Osteocyte (in vitro differentiated cells): ENCODE measurements at places on chromosomes 13 and 19. TPM values are rescaled to one million over a fixed set of nuclear protein-coding genes. Genes with fewer than 3 reads are reported as not detected.

Gene ARID3A
- 16.8 and 17.0 TPM in 2 replicates for total RNA-seq

Gene CBY2
- total RNA-seq, result not detected in 2 replicates

- no peak overlapping the region for H3K27ac ChIP-seq
- H3K36me3 ChIP-seq, result no peaks in the 10 kb centered on the region
- no peaks in the 10 kb centered on the region for H3K27me3 ChIP-seq
- DNase-seq, result no peak
- H3K4me1 ChIP-seq, result no peaks in the 10 kb centered on the region
Measured at GRCh38 chr19:50928831-50929230, 17.6 kb upstream of the KLK4 start.

Gene ENOX1
- 5.9 and 6.9 TPM in 2 replicates for total RNA-seq

Gene PGLYRP1
- not detected in 2 replicates for total RNA-seq

DNA sequence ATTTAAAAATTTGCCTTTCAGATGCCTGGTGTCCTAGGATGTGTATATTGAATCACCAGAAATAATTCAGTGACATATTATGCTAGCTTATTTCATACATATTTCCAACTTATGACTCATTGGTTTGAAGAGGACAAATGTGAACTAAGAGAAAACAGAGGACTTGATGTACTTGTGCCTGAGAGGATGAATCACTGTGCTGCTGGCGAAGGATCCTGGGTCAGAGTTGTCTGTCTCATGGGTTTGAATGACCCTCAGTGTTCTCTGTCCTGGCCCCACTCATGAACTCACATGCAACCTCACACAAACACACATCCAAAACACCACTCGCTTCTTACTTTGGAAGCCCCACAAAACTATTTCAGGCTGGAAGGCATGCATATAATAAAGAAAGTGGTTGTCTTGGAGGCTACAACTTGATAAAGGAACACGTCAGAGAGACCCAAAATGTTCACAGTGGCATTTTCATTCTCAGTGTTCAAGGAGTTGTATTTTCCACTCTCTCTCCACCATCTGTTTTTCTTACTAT is 129.0 kb upstream of the SPRY2 start:
- H3K4me3 ChIP-seq, result peak overlapping the region; percentile 17
- H3K4me1 ChIP-seq, result peaks cover 57% of the 10 kb centered on the region
- no peaks in the 10 kb centered on the region for H3K36me3 ChIP-seq
- H3K27me3 ChIP-seq, result no peaks in the 10 kb centered on the region
- no peak for DNase-seq

- H3K27ac ChIP-seq, result no peak overlapping the region
- no peak overlapping the region for H3K4me3 ChIP-seq
- no peaks in the 10 kb centered on the region for H3K36me3 ChIP-seq
- H3K27me3 ChIP-seq, result peaks cover 15% of the 10 kb centered on the region
Measured at GRCh38 chr13:92487238-92487637, 739.4 kb upstream of the GPC6 start.

DNA sequence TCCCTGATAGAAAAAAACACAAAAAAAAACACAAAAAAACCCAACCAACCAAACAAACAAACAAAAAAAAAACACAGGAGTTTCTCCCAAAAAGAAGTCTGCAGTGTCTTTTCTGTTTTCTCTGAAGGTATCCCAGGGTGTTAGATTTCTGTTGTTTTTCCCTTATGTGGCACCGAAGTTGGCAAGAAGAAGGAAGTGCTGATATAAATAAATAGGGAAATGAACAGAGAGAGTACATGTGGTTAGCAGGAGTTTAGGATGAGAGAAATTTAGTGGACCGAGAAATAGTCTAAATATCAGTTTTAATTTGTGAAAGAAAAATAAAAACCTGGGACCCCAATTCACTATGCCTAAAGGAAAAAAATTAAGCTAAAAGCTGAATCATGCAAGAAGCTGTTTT is 287.0 kb upstream of the SGCG start:
- H3K27ac ChIP-seq, result no peak overlapping the region
- H3K36me3 ChIP-seq, result no peaks in the 10 kb centered on the region
- H3K4me1 ChIP-seq, result peaks cover 3% of the 10 kb centered on the region
- no peak for DNase-seq

Gene SH3GL1
- total RNA-seq, result 105 and 115 TPM in 2 replicates

GRCh38 chr13:29484796-29485195 is 110.7 kb downstream of the SLC7A1 start:
- H3K4me3 ChIP-seq, result no peak overlapping the region
- no peak overlapping the region for H3K27ac ChIP-seq
- peaks cover 35% of the 10 kb centered on the region for H3K27me3 ChIP-seq
- H3K4me1 ChIP-seq, result peaks cover 12% of the 10 kb centered on the region
- DNase-seq, result no peak

DNA sequence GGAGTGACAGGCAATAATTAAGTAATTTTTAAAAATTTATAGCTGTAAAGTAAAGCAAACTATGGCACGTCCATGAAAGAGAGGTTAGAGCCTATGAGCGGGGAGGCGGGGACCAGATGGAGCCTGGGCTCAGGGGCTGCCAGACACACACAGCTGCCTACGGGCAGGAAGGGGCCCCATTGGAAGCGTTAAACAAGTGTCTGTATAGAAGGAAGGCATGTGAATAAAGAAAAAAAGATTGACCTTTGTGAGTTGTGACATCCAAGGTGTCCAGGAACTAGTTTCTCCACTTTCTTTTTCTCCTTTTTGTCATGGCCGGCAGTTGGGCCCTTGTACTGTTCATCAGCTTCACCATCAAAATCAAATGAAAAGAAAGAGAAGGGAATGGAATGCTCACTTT is 56.8 kb downstream of the LRCH1 start:
- peaks cover 30% of the 10 kb centered on the region for H3K4me1 ChIP-seq
- no peak overlapping the region for H3K27ac ChIP-seq
- DNase-seq, result no peak
- no peaks in the 10 kb centered on the region for H3K27me3 ChIP-seq

DNA sequence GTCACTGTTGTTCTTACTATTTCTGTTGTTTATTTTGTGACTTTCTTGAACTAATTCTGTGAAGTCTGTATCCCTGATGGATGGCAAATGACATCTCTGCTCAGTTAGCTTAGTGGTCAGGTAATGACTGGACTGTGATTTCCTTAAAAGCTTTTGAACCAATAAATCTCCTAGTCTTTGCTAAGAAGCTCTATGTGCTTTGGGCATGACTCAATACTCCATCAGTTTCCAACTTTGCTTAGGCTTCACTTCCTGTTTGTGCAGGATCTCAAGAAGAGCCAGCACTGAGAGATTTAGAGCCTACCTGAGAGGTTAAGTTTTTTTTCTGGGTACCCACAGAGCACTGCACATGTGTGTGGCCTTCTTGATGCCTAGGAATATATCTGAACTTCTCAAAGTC is 329.7 kb upstream of the HTR2A start:
- H3K27ac ChIP-seq, result no peak overlapping the region
- no peaks in the 10 kb centered on the region for H3K4me1 ChIP-seq
- DNase-seq, result no peak
- H3K4me3 ChIP-seq, result no peak overlapping the region
- peaks cover 3% of the 10 kb centered on the region for H3K36me3 ChIP-seq
- peaks cover 12% of the 10 kb centered on the region for H3K27me3 ChIP-seq

DNA sequence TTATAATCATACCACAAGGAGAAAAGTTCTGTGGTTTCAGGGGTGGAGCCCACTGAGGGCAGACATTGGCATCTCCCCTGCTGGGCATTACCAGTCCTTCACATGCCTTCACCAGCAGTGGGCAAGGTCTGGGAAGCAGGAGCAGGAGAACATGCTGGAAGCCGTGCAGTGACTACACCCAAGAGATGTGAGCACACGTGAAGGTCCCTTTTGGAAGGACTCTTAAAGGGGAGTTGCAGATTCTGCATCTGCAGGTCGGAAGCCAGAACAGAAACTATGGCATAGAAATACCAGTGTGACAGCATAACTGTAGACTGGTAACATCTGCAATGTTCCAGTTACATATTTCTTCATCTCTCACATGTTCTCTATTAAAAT is 26.9 kb upstream of the KL start:
- no peak for DNase-seq
- no peak overlapping the region for H3K4me3 ChIP-seq
- H3K36me3 ChIP-seq, result no peaks in the 10 kb centered on the region
- no peak overlapping the region for H3K27ac ChIP-seq

GRCh38 chr19:23440207-23440606 is 44.9 kb upstream of the ZNF91 start:
- DNase-seq, result no peak
- no peaks in the 10 kb centered on the region for H3K27me3 ChIP-seq
- H3K4me1 ChIP-seq, result no peaks in the 10 kb centered on the region
- peaks cover 2% of the 10 kb centered on the region for H3K36me3 ChIP-seq
- H3K27ac ChIP-seq, result no peak overlapping the region

DNA sequence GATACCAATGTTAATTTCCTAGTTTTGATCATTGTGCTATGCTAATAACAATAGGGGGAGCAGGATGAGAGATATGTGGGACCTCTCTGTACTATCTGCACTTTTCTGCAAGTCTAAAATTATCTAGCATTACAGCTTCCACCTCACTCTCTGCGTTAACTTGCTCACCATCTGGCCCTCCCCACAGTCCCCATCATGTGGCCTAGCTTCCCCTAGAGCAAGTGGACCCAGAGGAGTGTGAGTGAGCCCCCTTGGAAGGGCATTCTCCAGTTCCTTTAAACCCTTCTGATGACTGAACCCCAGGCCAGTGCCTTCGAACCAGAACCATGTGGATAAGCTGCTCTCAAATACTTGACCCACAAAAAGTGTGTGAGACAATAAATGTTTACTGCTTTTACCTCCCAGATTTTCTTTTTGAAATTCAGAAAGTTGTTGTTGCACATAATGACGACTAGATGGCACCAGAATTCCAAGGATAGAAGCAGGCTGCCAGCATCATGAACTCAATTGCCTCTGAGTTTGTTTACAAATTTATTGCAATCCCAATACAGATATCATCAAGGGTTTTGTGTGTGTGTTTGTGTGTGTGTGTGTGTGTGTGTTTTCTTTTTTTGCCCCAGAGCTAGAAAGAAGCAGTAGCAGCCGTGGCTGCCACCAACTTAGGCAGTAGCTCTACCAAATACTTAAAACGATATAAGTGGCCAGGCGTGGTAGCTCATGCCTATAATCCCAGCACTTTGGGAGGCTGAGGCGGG is 49.0 kb upstream of the ZNF780A start:
- H3K27me3 ChIP-seq, result peaks cover 40% of the 10 kb centered on the region
- H3K4me3 ChIP-seq, result no peak overlapping the region
- peaks cover 4% of the 10 kb centered on the region for H3K4me1 ChIP-seq
- no peaks in the 10 kb centered on the region for H3K36me3 ChIP-seq

Gene CYP4F8
- not detected in 2 replicates for total RNA-seq

- no peaks in the 10 kb centered on the region for H3K27me3 ChIP-seq
- H3K27ac ChIP-seq, result no peak overlapping the region
- no peak for DNase-seq
- H3K36me3 ChIP-seq, result peaks cover 5% of the 10 kb centered on the region
- H3K4me1 ChIP-seq, result peaks cover 7% of the 10 kb centered on the region
Measured at GRCh38 chr19:38333245-38333644, 2.4 kb upstream of the CATSPERG start.

DNA sequence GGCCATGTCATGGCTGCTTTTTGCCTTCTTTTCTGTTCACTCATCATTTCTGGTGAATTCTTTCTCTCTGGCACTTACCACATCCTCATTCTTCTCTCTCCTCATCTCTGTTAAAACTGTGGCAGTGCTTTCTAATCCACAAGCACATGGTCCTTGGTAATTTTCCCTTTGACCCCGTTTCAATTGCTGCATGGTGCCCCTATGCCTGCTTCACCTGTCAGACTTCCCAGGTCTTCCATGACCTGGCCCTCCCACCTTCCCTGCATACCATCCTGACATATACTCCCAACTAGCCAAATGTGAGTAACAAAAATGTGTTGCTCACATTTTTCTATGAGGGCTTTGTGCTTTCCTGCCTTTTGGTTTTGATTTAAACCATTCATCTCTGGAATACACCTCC is 286.5 kb downstream of the MTUS2 start:
- no peaks in the 10 kb centered on the region for H3K36me3 ChIP-seq
- no peak overlapping the region for H3K4me3 ChIP-seq
- peaks cover 2% of the 10 kb centered on the region for H3K27me3 ChIP-seq
- no peak overlapping the region for H3K27ac ChIP-seq

DNA sequence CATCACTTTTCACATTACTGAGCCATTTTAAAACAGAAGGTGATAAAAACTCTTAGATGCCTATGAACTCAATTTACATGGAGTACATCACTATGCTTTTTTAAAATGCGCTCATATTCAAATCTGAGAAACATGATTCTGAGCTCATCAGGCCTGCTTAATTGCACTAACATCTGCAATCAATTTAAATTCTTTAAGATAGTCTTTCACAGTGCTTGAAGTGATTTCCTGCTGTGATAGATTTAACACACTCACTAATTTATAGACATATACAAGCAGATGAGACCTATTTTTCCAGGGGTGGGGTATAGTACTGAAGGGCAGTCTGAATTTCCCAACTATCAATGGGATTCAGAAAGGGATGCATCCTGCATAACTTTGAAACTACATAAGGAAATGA is 82.9 kb downstream of the DIAPH3 start:
- H3K36me3 ChIP-seq, result peaks cover 15% of the 10 kb centered on the region
- DNase-seq, result no peak
- H3K4me1 ChIP-seq, result peaks cover 23% of the 10 kb centered on the region
- no peak overlapping the region for H3K4me3 ChIP-seq

Gene ATP8A2
- 1.0 and 1.1 TPM in 2 replicates for total RNA-seq

Gene MEDAG
- 2.0 and 2.7 TPM in 2 replicates for total RNA-seq

GRCh38 chr19:31328238-31328637 is 21.0 kb downstream of the TSHZ3 start:
- H3K27ac ChIP-seq, result no peak overlapping the region
- H3K4me3 ChIP-seq, result no peak overlapping the region
- H3K4me1 ChIP-seq, result peaks cover 32% of the 10 kb centered on the region
- H3K27me3 ChIP-seq, result no peaks in the 10 kb centered on the region
